Lower lobe of right lung (tissue), 2 donors: ENCODE measurements at places on chromosomes 2 and 18.

- no peaks in the 10 kb centered on the region for H3K4me1 ChIP-seq
- H3K36me3 ChIP-seq = no peaks in the 10 kb centered on the region
- DNase-seq = no peak
- H3K27ac ChIP-seq = no peak overlapping the region
Measured at GRCh38 chr2:106553321-106553720, 66.2 kb downstream of the CD8B2 start.

- DNase-seq = no peak
- H3K4me3 ChIP-seq = no peak overlapping the region
- H3K36me3 ChIP-seq = no peaks in the 10 kb centered on the region
- H3K27ac ChIP-seq = no peak overlapping the region
Measured at GRCh38 chr18:32698153-32698552, 74.7 kb downstream of the KLHL14 start.

DNA sequence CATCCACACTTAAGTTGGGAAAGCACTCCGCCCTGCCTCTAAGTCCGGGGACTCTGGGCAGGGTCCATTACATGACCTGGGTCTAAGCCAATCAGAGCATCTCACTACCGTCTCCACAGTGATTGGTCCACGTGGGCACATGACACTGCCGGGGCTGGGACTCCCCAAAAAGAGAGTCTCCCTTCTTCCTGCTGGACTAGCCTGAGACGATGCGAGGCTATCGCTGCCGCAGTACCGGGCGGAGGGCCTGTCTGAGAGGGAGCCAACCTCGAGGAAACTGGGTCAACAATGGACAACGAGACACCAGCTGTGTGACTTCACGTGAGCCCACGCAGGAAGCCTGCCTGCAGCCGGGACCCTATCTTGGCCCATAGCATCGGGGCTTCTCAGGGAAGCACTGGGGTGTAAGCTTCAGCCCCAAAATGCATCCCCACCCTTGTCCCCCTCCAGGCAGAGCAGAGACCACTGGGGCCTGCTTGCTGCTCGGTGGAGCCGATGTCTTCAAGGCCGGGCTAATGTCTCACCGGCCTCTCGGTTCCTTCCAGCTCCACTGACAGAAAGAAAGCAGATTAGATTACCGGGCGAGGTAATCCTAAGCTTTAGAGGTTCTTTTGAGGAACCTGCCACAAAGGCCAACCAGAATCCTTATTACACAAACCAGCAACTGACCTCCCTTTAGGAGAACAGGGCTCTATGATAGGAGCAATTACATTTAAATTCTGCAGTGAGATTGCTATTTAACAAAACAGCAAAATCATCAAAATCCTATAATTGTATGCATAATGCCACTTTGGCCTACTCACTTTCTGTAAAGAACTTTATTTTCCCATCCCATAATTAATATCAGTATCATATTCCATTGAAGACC, 21.3 kb upstream of the COPS8 start:
- H3K4me1 ChIP-seq = peaks cover 6% of the 10 kb centered on the region
- no peak for DNase-seq
- no peaks in the 10 kb centered on the region for H3K36me3 ChIP-seq
- no peaks in the 10 kb centered on the region for H3K27me3 ChIP-seq
- H3K27ac ChIP-seq = no peak overlapping the region

DNA sequence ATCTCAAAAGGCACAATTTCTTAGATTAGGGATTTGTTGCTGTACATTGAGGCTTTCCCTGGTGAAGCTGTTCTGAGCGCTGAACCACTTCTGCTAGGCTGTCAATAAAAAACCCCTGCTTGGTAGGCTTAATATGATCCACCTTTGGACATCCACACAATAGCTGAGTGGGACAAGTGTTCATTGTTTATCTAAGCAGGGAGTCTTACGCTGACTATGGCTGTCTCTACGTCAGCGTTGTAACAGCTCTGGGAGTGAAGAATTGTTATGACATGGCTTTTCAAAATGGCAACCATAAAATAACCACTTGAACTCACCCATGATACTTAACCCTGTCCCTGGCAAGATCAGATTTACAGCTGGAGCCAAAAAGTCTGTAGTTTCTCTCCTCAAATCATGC, 111.5 kb upstream of the SULT1C3 start:
- no peaks in the 10 kb centered on the region for H3K4me1 ChIP-seq
- H3K27me3 ChIP-seq = no peaks in the 10 kb centered on the region
- no peak overlapping the region for H3K4me3 ChIP-seq
- no peak overlapping the region for H3K27ac ChIP-seq

- H3K4me1 ChIP-seq = no peaks in the 10 kb centered on the region
- H3K27ac ChIP-seq = no peak overlapping the region
- no peak overlapping the region for H3K4me3 ChIP-seq
Measured at GRCh38 chr2:133293544-133294353, 274.5 kb downstream of the NCKAP5 start.
